ENCODE measurements at places on chromosomes 1 and 21.

DNA sequence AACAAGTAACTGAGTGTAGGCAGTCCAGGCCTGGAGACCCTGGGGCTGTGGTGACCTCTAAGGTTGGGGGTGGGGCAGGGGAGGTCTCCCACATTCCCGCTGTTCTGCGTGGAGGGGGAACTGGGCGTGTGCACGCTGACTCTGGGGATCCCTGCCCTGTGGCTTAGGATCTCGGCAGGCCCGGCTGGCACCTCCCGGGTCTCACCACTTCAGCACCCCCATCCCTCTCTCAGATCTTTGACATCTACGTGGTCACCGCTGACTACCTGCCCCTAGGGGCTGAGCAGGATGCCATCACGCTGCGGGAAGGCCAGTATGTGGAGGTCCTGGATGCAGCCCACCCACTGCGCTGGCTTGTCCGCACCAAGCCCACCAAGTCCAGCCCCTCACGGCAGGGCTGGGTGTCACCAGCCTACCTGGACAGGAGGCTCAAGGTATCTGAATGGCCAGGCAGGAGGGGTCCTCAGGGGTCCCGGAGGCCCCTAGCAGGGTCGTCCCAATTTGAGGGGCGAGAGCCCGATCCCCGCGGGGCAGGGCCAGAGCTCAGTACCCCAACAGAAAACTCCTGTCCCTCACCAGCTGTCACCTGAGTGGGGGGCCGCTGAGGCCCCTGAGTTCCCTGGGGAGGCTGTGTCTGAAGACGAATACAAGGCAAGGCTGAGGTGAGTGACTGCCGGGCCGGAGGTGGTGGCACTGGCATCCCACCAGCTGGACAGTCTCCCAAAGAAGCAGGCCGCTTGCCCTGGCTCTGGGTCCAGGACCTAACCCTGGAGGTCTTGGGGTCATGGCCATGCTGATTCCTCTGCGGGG, 68.7 kb downstream of the TRIM11 start:
- no peak for DNase-seq

DNA sequence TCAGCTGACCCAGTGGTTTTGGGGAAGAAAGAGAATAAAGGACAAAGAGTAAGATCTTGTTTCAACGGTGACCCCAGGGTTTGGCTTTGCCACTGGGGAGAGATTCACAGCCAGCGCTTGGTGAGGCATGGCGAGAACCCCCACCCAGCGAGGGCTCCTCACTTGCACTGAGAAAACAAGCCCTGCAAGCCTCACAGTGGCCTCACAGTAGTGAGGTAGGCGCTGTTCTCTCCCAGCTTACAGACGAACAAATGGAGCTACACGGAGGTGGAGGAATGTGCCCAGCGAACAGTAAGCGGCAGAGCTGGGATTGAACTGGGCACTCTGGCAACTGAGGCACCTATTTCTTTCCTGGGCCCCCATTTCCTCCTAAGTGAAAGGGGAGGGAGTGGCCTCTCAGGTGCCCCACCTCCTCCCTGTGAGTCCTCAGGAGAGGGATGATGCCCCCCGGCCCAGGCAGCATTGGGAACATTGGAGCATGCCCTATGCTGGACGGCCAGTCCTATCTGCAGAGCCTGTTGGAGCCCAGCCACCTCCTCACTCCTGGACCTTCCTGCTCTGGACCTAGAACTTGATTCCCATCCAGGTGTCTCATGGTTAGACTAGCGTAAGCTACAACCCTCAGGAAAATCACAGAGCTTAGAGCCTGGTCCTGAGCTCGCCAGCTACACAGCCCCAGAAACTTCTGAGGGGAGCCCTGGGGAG, 73.4 kb upstream of the EDN2 start:
- DNase-seq = no peak

DNA sequence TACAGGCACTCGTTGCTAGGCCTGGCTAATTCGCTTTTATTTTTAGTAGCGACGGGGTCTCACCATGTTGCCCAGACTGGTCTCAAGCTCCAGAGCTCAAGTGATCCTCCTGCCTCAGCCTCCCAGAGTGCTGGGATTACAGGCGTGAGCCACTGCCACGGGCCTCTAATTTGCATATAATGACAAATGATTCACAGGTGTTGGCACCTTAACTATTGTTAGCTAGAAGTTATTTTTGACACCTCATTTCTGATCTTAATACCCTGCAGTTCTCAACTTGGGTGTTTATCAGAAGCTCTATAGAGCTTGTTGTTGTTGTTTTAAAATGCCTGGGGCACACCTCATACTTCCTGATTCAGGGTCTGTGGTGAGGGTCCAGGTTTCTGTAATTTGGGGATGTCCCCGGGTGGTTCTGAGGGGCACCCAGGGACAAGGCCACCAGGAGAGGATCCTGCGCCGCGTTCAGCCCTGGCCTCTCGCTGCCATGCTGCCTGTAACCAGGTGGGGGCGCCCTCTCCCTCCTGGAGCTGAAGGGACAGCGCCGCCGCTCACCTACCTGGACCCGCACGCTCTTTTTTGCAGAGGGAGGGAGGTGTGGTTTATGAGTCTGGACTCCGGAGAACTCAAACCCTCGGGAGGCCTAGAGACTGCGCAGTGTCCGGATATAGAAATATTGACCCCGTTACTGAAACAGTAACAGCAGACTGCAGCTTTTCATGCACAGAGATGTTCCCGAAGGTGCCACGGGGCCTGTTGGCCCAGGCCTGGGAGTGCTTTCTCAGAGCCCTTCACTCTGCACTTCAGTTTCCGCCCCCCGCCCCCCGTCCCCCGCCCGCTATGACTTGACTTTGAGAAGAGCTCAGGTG, 23.0 kb upstream of the NEK2 start:
- peak; percentile 43 for DNase-seq

DNA sequence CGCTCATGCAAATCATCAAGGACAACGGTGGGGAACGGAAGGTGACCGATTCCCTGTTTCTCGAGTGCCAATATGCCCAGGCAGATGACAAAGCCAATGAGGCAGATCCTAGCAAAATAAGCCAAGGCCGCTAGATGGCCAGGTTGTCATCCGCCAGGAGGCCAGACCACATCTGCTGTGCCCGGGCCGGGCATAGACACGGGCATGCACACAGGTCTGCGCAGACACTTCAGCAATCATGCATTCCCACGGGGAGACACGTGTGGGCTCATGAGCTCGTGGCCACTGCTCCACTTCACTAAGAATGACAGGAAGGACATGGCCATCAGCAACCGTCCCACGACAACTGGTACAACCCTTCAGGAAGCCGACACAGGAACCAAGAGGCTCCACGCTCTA, 23.4 kb downstream of the WDR4 start:
- no peak for DNase-seq

DNA sequence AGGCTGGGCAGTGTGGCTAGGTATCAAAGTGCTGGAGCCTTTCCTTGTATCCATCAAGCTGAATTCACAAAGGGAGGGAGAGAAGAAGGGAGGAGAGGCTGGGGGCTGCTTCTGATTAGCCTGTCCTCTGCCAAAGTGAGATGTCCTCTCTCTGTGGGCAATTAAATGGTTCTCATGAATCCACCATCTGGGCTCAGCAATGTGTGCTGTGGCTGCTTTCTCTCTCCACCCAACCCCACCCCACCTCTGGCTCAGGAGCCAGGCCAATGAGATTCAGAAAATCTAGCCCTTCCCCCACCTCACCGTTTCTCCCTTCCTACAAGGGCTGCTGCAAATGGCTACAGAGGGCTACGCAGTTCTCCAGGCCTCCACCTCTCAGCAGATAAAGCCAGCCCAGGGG, 154.6 kb downstream of the TENT5C start:
- no peak for DNase-seq

GRCh38 chr1:21254335-21254951, 35.8 kb downstream of the ECE1 start:
- DNase-seq = no peak

GRCh38 chr1:202624088-202624780, 86.0 kb downstream of the SYT2 start:
- no peak for DNase-seq

- no peak for DNase-seq
Measured at GRCh38 chr1:89175601-89176256, at the start of gene GBP7. GBP7 (minus strand) TSS chr1:89176003; CDS start chr1:89171935, 4,068 bp downstream.

DNA sequence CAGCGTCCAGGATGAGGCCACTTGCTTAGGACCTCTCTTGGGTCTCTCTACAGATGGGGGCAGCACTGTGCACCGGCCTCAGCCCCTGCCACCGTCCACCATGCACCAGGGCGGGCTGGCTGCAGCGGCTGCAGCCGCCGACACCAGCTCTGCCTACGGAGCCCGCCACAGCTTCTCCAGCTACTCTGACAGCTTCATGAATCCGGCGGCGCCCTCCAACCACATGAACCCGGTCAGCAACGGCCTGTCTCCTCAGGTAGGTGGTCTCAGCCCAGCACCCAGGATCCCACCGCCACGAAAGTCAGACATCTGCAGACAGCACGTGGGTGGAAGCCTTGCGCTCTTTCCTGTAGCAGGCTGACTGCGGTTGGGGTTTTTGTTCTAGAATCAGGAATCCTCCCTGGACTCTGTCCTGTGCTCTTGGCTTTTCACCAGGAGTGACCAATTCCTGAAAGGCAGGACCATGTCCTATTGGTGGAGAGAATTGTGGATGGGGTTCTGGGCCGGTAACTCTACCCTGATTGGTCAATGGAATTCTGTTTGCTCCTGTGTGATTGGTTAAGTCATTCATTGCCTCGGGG, 72.5 kb downstream of the PAX7 start:
- no peak for DNase-seq

DNA sequence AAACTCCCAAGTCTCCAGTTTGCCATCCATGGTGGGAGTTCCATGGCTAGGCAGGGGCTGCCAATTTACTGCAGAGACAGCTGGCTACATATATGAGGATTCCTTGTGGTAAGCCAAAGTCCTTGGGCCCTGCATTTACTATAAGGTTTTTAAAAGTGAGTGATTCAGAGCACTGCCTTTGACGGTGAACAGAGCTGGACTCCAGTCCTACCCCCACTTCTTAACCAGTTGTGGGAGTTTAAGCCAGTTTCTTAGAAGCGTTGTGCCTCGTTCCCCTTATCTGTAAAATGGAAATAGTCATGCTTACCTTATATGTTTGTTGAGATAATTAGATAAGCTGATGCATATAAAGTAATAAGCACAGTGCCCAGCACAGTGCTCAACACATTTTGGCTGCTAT, 64.6 kb downstream of the LRIG2 start:
- DNase-seq = no peak

- peak; percentile 96 for DNase-seq
Measured at GRCh38 chr1:41365772-41366454, 4.7 kb downstream of the FOXO6 start.

DNA sequence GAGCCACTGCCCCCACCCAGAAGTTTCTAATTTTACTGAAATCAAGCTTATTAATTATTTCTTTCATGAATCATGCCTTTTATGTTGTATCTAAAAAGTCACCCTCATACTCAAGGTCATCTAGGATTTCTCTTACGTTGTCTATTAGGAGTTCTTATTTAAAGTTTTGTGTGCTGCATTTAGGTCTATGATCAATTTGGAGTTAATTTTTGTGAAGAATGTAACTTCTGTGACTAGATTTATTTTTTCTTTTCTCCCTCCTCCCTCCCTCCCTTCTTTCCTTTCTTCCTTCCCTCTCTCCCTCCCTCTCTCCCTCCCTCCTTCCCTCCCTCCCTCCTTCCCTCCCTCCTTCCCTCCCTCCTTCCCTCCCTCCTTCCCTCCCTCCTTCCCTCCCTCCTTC, 317.6 kb downstream of the PLA2G4A start:
- DNase-seq = no peak

DNA sequence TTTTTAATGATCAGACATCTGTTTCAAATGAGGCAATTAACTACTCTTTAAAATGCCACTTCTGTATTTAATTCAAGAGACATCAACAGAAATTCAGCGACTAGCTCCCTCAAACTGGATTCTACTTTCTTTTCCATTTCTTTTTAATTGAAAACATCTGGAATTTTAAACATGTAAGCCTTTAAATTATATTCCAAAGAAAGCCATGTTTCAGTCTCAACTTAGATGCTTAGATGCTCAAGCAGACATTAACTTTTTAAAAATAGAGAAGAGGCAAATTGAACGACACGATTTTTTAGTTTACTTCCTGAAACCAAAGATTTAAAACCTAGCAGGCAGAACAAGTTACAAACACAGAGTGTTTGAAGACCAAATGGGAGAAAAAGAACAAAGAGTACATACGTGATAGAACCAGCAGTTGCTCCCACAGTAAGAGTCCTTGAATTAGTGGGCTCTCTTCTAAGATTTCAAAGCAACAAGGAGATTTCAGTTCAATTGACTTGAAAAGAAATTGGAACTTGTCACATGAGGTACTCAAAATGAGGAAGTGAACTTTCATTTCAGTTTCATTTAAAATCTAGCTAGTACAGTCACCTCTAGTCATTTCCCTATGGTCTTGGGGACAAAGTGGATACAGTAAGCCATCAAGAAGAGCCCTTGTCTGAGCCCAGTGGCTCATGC, at the start of gene CTSS:
Gene CTSS, minus strand, starts transcription at position 483 of the 681 bp plus-strand sequence. CDS start 1,015 bp downstream, outside the sequence.
- DNase-seq = no peak

DNA sequence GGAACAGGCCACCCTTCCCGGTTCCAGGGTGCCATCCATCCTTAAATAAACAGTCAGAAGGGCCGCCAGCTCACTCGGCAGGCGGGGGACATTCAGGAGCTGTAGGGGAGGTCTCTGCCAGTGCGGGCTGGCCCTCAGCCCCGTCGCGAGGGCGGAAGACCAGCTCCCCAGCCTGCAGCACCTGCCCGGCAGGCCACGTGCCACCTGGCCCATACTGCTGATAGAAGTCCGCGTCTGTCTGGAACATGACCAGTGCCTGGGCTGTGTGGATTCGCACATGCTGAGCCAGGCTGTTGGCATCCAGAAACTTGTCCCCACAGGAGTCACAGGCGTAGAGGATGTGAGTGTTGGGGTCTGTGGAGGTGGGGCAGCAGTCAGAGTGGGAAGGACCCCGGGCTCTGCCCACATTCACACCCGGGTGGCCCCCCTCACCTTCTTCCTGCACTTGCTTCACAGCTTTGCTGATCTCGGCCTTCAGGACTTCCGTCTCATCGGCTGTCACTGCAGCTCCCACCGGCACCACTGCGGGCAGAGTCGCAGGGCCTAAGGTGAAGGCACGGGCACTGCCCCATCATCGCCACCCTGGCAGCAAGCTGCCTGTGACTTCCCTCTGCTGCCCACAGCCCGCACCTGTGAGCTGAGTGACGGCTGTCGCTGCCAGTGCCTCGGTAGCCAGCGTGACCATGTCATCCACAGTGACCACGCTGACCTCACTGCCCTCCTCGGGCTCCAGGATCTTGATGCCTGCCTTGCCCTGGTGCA, 33.8 kb downstream of the ZBTB17 start:
- DNase-seq = no peak

- DNase-seq = no peak
Measured at GRCh38 chr1:197444755-197445154, 176.7 kb downstream of the CRB1 start.

- no peak for DNase-seq
Measured at GRCh38 chr1:225603538-225604354, 49.2 kb downstream of the ENAH start.

DNA sequence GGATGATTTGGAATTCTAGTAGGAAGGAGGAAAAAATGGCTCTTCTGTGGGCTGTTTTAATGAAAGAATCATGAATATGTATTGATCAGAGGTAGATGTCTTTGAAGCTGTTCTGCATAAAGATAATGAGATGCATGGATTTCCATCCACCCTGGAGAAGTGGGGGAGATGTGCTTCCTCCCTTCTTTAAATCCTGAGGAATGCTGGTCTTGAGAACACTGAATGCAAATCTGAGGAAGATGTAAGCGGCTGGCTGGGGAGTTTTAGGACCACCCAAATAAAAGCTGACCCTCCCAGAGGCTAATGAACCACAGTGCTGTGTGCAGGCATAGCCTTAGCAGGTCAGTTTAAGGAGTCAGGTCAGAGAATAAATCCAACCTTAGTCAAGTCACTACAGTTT, 37.3 kb downstream of the ZMYND12 start:
- DNase-seq = no peak

GRCh38 chr1:15137809-15138208, 15.7 kb upstream of the TMEM51 start:
- no peak for DNase-seq
